ENCODE measurements at places on chromosomes 1 and 21.

DNA sequence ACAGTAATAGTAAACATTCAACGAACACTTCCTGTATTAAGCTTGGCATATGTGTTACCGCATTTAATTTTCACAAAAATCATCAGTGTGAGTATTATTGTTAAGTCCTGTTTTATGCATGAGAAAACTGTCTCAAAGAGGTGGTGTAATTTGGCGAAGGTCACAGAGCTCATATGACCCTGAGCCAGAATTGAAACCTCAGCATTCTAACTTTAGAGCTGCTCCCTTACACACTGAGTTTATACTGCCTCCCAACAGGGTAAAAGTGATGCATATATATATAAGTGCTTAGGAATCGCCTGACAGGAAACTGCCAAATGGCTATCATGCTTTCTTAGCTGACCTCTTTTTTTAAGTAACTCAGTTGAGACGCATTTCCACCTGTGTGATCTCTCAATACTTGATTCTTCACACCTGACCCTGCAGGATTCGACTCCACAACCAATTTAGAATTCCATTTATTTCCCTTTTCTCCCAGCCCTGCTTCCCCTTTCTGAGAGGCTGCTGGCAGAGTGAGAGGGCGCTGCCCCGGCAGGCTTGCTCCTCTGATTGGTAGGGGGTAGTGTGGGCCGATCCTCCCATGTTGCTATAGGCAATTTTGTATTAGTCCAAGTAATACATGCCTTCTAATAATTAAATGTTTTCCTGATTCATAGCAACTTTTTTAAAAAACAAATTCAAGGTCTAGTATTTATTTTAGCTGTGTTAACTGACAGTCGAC, 40.5 kb downstream of the ZBTB40 start:
- H3K27me3 ChIP-seq = no peaks in the 10 kb centered on the region
- no peaks in the 10 kb centered on the region for H3K4me1 ChIP-seq
- no peak overlapping the region for H3K27ac ChIP-seq

DNA sequence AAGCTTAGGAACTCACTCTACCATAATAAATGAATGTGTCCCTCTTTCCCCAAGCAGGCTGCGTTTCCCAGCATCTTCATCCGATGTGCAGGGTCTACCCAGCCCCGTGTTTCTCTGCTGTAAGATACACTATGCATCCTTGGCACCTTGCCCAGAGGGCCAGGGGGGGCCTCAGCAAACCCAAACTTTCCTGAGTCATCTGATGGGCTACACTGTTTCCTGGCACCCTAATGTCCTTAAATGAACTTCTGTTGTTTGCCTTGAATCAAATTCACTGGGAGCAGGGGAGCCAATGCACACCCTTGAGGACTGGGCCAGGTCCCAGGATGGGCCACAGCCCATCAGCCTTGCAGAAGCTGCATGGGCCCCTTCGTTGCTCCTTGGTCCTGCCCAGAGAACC, 145.5 kb downstream of the IGSF21 start:
- H3K27me3 ChIP-seq = no peaks in the 10 kb centered on the region
- H3K4me3 ChIP-seq = no peak overlapping the region
- H3K36me3 ChIP-seq = no peaks in the 10 kb centered on the region
- H3K27ac ChIP-seq = no peak overlapping the region

DNA sequence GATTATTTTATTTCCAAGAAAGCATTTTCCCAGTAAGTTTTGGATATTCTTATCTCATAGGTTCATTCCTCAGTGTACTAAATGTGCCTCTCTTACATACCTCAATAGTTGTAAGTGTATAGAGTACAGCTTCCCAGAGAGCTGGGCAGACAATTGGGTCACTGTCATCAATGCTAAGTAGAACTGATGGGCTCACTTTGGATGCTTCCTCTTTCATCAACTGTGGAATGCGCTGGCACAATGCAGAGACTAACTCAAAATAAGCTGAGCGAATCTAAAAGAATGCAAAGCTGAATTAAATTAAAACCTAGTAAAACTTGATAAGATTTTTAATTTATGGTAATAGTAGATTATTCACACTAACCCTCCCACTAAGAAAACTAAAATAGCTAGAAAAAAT, 21.5 kb downstream of the LTN1 start:
- H3K4me3 ChIP-seq = no peak overlapping the region
- no peak for DNase-seq
- H3K27me3 ChIP-seq = no peaks in the 10 kb centered on the region
- H3K4me1 ChIP-seq = no peaks in the 10 kb centered on the region

GRCh38 chr1:50880373-50880772, 79.7 kb downstream of the FAF1 start:
- no peak overlapping the region for H3K4me3 ChIP-seq
- no peaks in the 10 kb centered on the region for H3K4me1 ChIP-seq

DNA sequence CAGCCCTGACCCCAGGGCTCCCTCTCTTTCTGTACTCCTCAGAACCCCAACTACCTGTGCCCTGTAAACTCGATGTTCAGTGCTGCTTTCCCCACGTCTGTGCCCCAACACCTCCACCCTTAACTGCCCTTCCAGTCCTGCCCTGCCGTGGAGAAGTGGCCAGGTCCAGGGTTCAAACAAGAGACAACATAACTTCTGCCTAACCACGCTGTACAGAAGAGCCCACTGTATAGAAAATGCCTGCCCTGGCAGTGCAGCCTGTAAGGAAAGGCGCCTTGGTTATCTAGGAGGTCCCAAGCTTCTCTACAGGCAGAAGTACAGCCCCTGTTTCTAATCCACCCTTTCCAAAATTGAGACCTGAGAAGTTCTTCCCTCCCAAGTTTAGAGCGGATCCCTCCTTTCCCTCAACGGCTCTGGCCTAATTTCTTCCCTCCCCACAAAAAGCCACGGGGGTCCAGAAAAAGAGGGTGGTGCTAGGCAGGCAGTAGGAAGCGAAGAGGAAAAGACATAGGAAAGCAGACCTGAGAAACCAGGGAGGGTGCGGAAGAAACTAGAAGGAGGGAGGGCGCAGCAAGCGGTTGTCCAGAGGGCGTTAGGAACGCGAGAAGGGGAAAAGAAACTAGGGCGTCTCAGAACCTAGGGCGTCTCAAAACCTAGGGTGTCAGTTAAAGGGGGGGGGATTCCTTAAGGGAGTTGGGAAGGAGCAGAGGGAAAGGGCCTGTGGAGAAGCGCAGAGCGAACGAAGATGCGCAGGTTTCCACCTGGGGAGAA, 3.2 kb downstream of the DMRTA2 start:
- H3K27ac ChIP-seq = no peak overlapping the region
- no peak overlapping the region for H3K4me3 ChIP-seq
- no peak for DNase-seq
- peaks cover 38% of the 10 kb centered on the region for H3K4me1 ChIP-seq

GRCh38 chr1:171403393-171403792, 81.9 kb upstream of the PRRC2C start:
- H3K36me3 ChIP-seq = no peaks in the 10 kb centered on the region
- H3K4me1 ChIP-seq = no peaks in the 10 kb centered on the region
- H3K27ac ChIP-seq = no peak overlapping the region
- H3K4me3 ChIP-seq = no peak overlapping the region
- no peak for DNase-seq

- H3K36me3 ChIP-seq = no peaks in the 10 kb centered on the region
- H3K27ac ChIP-seq = no peak overlapping the region
- DNase-seq = no peak
- H3K4me3 ChIP-seq = no peak overlapping the region
Measured at GRCh38 chr1:45478121-45478814, 12.7 kb downstream of the TESK2 start.
